ENCODE measurements at places on chromosomes 1 and 21. TPM values are rescaled to one million over a fixed set of nuclear protein-coding genes. Genes with fewer than 3 reads are reported as not detected.

GRCh38 chr1:193539731-193540459 lies 353.5 kb upstream of the B3GALT2 start:
- no peaks in the 10 kb centered on the region for H3K27me3 ChIP-seq
- no peak for DNase-seq
- H3K36me3 ChIP-seq, result no peaks in the 10 kb centered on the region
- no peak overlapping the region for H3K4me3 ChIP-seq
- no peak overlapping the region for H3K27ac ChIP-seq

GRCh38 chr1:110281363-110282290 lies 57.5 kb upstream of the RBM15 start:
- H3K4me3 ChIP-seq, result no peak overlapping the region
- no peaks in the 10 kb centered on the region for H3K27me3 ChIP-seq
- H3K4me1 ChIP-seq, result no peaks in the 10 kb centered on the region
- no peak overlapping the region for H3K27ac ChIP-seq
- DNase-seq, result no peak

Gene ZFYVE9
- total RNA-seq, result 19.3 TPM

DNA sequence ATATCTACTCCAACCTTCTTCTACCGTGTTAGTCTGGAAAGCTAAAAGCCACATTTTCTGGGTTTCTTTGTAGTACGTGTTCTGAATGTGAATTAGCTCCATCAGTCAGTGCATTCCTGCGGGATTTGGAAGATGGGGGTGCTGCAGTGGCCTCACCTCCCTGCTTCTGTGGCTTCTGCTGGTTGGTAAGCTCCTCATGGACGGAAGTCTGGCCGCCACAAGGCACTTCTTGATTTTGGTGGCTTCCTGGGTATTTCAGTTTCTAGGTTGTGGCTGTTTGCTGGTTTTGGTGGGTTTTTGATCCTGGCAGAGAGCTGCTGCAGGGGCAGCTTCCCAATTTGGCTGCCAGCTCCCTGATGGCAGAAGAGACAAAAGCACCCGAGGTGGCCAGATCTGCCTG lies 20.9 kb upstream of the TACSTD2 start:
- H3K36me3 ChIP-seq, result no peaks in the 10 kb centered on the region
- no peaks in the 10 kb centered on the region for H3K4me1 ChIP-seq

Gene FCRL4
- not detected for total RNA-seq

DNA sequence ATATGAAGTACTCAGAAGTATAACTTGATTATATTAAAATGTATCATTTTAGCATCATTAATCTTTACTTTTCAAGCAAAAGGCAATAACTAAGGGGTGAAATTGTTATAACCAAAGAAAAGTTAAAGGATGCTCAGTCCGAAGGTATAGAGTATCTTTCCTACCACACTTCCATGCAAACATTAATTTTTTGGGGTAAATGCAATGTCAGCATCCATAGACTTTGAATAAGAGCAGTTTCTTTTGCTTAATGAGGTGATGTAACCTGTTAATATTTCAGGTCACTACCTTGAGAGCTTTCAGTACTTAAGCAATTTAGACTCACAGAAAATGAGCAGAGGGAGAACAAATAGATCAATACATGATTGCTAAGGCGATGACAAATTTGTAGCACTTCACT lies 1093.5 kb downstream of the PLA2G4A start:
- no peaks in the 10 kb centered on the region for H3K4me1 ChIP-seq
- DNase-seq, result no peak
- no peaks in the 10 kb centered on the region for H3K36me3 ChIP-seq
- H3K27me3 ChIP-seq, result no peaks in the 10 kb centered on the region
- no peak overlapping the region for H3K4me3 ChIP-seq
- H3K27ac ChIP-seq, result no peak overlapping the region

DNA sequence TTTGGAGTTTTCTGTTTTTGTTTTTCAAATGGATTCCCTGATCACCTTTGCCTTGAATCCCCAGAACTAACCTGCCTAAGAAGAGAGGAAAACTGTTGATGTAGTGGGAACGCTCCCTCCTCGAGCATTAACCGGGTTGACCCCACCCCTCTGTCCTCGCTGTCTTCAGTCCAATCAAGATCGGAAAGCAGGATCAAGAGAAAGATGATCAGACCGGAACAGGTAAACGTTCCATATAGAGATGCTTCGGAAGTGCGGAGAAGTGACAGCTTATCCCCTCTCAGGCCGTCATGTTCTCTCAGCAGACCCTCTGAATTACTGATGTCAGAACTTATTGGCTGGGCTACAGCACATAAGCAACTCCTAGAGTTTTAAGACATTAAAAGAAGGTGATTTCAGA lies 800 bp upstream of the FAM163A start:
- no peaks in the 10 kb centered on the region for H3K4me1 ChIP-seq
- H3K36me3 ChIP-seq, result no peaks in the 10 kb centered on the region
- DNase-seq, result no peak
- H3K27ac ChIP-seq, result no peak overlapping the region
- no peak overlapping the region for H3K4me3 ChIP-seq

DNA sequence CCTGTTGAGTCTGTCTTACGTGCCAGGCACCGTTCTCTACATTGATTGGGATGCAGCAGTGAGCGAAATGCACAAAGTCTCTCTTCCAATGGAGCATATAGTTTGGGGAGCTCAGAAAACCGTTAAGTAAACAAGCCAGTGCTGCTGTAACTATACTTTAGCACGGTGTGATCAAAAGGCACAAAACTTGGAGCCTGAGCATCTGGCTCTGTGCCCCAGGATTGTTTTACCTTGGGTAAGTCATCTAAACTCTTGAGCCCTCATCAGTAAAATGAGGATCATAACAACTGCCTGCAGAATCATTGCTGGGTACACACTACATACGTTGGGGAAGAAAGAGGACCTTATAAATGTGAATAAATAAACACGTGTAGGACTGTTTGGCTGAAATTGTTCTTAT lies 1.8 kb downstream of the HHIPL2 start:
- no peaks in the 10 kb centered on the region for H3K27me3 ChIP-seq
- H3K4me3 ChIP-seq, result no peak overlapping the region
- no peak overlapping the region for H3K27ac ChIP-seq
- no peaks in the 10 kb centered on the region for H3K4me1 ChIP-seq
- no peak for DNase-seq

DNA sequence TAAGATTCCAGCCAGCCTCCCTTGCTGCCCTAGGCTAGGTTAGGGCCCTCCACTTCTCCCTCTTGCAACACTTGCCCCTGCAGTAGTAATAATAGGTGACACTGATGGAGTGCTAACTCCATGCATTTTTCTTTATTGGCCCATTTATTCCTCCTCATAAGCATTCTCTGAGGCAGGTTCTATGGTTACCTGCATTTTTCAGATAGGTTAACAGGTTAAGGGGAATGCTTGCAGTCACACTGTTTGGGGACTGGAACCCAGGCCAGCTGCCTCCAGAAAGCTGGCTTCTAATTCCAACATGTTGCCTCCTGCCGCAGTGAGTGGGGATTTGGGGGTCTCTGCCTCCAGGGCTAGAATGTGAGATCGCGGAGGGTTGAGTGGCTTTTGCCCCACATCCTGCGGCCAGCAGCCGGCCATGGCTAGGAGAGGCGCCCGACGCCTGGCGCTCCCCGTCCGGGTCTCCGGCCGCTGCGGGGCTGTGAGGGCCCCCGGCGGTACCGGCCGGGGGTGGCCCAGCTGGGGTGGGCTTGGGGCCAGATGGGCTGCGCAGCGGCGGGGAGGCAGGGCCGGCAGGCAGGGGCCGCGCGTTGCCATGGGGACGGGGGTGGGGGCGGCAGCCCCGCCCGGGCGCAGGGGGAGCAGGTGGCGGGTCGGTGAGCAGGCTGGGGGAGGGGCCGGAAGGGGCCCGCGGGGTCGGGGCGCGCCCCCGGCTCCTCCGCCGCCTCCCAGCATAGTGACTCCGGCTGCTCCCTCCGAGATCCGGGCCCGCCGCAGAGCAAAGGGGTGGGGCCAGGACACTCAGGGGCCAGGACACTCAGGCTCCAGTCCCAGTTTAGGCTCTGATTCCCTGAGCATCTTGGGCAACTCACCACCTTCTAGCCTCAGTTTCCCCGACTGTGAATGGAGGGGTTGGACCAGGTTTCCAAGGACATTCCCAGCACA lies 68.4 kb upstream of the SSBP3 start:
- H3K36me3 ChIP-seq, result no peaks in the 10 kb centered on the region
- DNase-seq, result no peak
- H3K4me3 ChIP-seq, result peak overlapping the region; percentile 4
- H3K27ac ChIP-seq, result no peak overlapping the region
- H3K4me1 ChIP-seq, result no peaks in the 10 kb centered on the region

GRCh38 chr1:99669821-99670220 lies 23.9 kb downstream of the PALMD start:
- no peaks in the 10 kb centered on the region for H3K36me3 ChIP-seq
- no peaks in the 10 kb centered on the region for H3K4me1 ChIP-seq
- H3K27ac ChIP-seq, result no peak overlapping the region
- no peak overlapping the region for H3K4me3 ChIP-seq
- no peaks in the 10 kb centered on the region for H3K27me3 ChIP-seq
- DNase-seq, result no peak

- H3K4me3 ChIP-seq, result no peak overlapping the region
- peak; percentile 72 for DNase-seq
- no peaks in the 10 kb centered on the region for H3K27me3 ChIP-seq
- H3K27ac ChIP-seq, result no peak overlapping the region
- no peaks in the 10 kb centered on the region for H3K4me1 ChIP-seq
Observed at GRCh38 chr1:85278853-85279314, 2.5 kb upstream of the BCL10 start.

Gene BTBD19
- total RNA-seq, result 38.5 TPM

GRCh38 chr1:234488054-234489006 lies 9.4 kb upstream of the TARBP1 start:
- no peaks in the 10 kb centered on the region for H3K36me3 ChIP-seq
- H3K27ac ChIP-seq, result no peak overlapping the region
- no peaks in the 10 kb centered on the region for H3K4me1 ChIP-seq
- no peaks in the 10 kb centered on the region for H3K27me3 ChIP-seq

Gene ATF3
- total RNA-seq, result 28.1 TPM

- H3K4me3 ChIP-seq, result no peak overlapping the region
- no peaks in the 10 kb centered on the region for H3K27me3 ChIP-seq
- H3K27ac ChIP-seq, result no peak overlapping the region
- H3K4me1 ChIP-seq, result no peaks in the 10 kb centered on the region
- no peaks in the 10 kb centered on the region for H3K36me3 ChIP-seq
Observed at GRCh38 chr1:53414632-53415031, 44.6 kb upstream of the DMRTB1 start.

DNA sequence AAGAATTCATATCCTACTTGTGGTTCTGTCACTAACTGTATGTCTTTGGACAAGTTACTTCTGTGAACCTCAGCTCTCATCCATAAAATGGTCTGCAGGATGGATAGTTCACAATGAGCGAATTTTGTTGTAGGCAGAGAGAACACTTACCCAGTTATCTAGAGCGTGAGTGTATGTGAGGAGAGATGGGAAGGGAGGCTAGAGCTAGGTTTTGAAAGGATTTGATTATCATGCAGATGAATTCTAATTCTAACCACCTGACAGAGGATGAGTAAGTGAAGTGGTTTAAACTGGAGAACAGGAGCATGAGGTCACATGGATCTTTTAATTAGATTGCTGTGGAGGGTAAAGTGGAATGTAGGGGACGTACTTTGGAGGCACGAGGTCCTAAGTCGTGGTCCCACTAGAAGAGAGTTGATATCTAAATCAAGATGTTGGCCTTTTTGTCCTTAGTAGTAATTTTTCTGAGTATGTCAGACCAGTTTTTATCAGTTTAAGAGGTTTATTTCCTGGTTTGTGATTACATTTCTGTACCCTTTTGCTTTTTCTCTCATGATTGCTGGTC lies 5.0 kb downstream of the SUCO start:
- no peaks in the 10 kb centered on the region for H3K36me3 ChIP-seq
- no peaks in the 10 kb centered on the region for H3K27me3 ChIP-seq
- H3K4me3 ChIP-seq, result no peak overlapping the region
- H3K4me1 ChIP-seq, result peaks cover 3% of the 10 kb centered on the region

DNA sequence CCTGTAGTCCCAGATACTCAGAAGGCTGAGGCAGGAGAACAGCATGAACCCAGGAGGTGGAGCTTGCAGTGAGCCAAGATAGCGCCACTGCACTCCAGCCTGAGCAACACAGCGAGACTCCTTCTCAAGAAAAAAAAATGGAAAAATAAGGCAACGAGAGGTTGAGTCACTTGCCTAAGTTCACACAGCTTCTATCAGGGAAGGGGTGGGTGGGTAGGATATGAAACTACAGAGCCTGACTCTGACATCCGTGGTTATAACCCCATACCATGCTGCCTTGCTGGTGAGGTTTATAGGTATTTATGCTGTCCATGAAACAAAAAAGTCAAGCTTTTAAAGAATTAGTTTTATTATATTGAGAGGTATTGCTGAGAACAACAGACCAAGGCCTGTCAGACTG lies 61.5 kb upstream of the RAB4A start:
- H3K27me3 ChIP-seq, result no peaks in the 10 kb centered on the region
- DNase-seq, result no peak
- H3K36me3 ChIP-seq, result no peaks in the 10 kb centered on the region
- no peak overlapping the region for H3K27ac ChIP-seq
- no peaks in the 10 kb centered on the region for H3K4me1 ChIP-seq
- H3K4me3 ChIP-seq, result no peak overlapping the region

- DNase-seq, result no peak
- H3K36me3 ChIP-seq, result no peaks in the 10 kb centered on the region
- H3K4me1 ChIP-seq, result no peaks in the 10 kb centered on the region
- H3K4me3 ChIP-seq, result no peak overlapping the region
- no peaks in the 10 kb centered on the region for H3K27me3 ChIP-seq
Observed at GRCh38 chr1:212487286-212487685, 54.6 kb downstream of the NENF start.

Gene SLC25A34
- total RNA-seq, result 2.5 TPM

DNA sequence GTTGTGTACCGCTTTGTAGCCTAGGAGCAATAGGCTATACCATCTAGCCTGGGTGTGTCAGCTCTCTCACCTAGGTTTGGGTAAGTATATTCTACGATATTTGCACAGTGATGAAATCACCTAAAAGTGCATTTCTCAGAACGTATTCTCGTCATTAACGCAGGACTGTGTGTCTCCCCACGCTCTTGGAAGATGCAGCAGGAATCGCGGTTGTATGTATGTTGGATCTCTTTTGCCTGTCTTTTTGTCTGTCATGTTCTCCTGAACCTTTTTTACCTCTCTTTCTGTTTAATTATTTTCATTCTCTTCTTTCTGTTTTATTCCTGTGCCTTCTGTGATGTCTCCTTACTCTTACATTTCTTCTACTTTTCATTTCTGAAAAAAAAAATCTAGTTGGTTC lies 140.5 kb upstream of the COL6A1 start:
- no peaks in the 10 kb centered on the region for H3K27me3 ChIP-seq
- DNase-seq, result no peak
- no peak overlapping the region for H3K27ac ChIP-seq
- H3K36me3 ChIP-seq, result no peaks in the 10 kb centered on the region

DNA sequence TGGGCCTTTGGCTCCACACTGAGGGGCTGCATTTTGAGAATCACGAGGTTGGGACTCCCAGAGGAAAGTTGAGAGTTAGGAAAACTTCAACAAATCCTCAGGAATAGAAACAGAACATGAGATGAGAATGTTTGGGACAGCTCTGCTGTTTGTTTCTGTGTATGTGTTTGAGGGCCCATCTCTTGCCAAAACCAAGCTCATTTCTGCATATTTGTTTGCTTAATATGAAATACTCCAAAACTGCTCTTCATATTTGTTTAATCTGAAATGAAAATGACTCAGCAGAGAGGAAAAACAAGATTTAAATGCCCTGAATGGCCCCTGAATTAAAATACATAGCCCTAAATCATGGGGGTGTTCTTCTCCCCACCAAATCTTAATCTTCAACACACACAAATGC lies 78.1 kb downstream of the DDR2 start:
- H3K36me3 ChIP-seq, result no peaks in the 10 kb centered on the region
- H3K4me3 ChIP-seq, result no peak overlapping the region
- H3K27me3 ChIP-seq, result no peaks in the 10 kb centered on the region
- peaks cover 5% of the 10 kb centered on the region for H3K4me1 ChIP-seq
- DNase-seq, result no peak

Gene GPA33
- total RNA-seq, result not detected
